ENCODE measurements at places on chromosomes 4 and X. TPM values are rescaled to one million over a fixed set of nuclear protein-coding genes. Genes with fewer than 3 reads are reported as not detected.
A peak's percentile ranks its signal among the peaks of the same experiment; 100 is the strongest.

DNA sequence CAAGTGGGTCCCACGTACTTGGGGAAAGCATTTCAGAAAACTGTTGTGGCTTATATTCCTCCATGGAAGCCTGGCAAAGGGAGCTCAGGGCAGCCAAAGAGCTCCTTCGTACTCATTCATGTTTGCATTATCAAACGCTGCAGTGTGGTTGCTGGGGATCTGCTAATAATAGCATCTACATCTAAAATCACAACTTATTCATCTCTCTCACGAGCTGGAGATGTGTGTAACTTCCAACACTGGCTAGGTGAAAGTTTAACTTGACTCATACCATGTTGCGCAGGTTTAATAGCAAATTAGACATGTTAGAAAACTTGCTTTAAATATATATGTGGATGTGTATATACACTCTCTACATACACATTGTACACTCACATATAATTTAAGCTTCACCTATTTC, 415.1 kb downstream of the AFF2 start:
- no peak overlapping the region for H3K27ac ChIP-seq
- DNase-seq = no peak
- H3K4me1 ChIP-seq = no peaks in the 10 kb centered on the region
- H3K36me3 ChIP-seq = no peaks in the 10 kb centered on the region

GRCh38 chr4:37927434-37927833, 32.8 kb upstream of the PTTG2 start:
- H3K4me3 ChIP-seq = no peak overlapping the region
- H3K4me1 ChIP-seq = no peaks in the 10 kb centered on the region
- H3K36me3 ChIP-seq = no peaks in the 10 kb centered on the region
- H3K27ac ChIP-seq = no peak overlapping the region
- DNase-seq = peak; percentile 57

DNA sequence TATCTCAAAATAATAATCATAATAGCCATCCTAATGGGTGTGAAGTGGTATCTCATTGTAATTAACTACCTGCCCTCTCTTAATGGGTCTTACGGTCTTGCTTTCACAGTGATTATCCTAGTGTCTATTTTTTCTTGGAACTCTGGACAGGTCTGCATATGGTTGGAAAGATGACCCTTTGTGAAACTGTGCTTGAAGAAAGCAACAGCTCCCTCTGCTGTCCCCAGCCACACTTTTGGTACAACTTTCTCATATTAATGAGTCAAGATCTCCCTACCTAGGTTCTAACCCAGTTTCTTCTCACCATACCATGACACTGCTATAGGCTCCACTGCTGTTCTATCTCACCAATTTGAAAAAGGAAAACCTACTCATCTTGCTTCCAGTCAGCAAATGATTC, 2.4 kb downstream of the TFDP3 start:
- no peaks in the 10 kb centered on the region for H3K4me1 ChIP-seq
- no peak overlapping the region for H3K4me3 ChIP-seq
- H3K27me3 ChIP-seq = no peaks in the 10 kb centered on the region
- H3K36me3 ChIP-seq = no peaks in the 10 kb centered on the region

DNA sequence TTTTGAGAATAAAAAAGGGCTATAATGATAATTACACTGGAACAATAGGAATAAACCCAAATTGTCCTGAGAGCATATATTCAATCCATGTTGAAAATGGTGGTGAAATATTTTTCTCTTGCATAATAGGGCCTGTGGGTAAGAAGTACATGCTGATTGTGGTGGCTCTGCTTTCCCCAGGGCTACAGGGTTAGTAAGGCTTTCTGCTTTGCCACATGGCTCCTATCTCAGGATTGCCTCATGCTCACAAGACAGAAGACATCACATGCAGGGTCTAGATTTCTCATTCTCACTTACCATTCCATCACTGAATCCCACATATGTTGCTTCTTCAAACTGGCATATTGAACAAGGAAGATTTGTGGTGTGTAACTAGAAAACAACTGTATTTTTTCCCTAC, 12.4 kb upstream of the VEGFC start:
- H3K4me1 ChIP-seq = no peaks in the 10 kb centered on the region
- DNase-seq = no peak
- H3K36me3 ChIP-seq = no peaks in the 10 kb centered on the region
- no peak overlapping the region for H3K4me3 ChIP-seq

Gene PNMA5
- 3.3 TPM for total RNA-seq

GRCh38 chr4:183499801-183500200, 5.1 kb upstream of the ING2 start:
- H3K27ac ChIP-seq = no peak overlapping the region
- peaks cover 7% of the 10 kb centered on the region for H3K36me3 ChIP-seq
- H3K4me1 ChIP-seq = no peaks in the 10 kb centered on the region
- H3K4me3 ChIP-seq = no peak overlapping the region
- no peaks in the 10 kb centered on the region for H3K27me3 ChIP-seq
- peak; percentile 7 for DNase-seq

Data from spinal cord (tissue), 10 donors.